ELR (cell line): ENCODE measurements at places on chromosomes 7 and 10.

GRCh38 chr7:46363688-46364087 is 442.6 kb upstream of the IGFBP3 start:
- DNase-seq = no peak

DNA sequence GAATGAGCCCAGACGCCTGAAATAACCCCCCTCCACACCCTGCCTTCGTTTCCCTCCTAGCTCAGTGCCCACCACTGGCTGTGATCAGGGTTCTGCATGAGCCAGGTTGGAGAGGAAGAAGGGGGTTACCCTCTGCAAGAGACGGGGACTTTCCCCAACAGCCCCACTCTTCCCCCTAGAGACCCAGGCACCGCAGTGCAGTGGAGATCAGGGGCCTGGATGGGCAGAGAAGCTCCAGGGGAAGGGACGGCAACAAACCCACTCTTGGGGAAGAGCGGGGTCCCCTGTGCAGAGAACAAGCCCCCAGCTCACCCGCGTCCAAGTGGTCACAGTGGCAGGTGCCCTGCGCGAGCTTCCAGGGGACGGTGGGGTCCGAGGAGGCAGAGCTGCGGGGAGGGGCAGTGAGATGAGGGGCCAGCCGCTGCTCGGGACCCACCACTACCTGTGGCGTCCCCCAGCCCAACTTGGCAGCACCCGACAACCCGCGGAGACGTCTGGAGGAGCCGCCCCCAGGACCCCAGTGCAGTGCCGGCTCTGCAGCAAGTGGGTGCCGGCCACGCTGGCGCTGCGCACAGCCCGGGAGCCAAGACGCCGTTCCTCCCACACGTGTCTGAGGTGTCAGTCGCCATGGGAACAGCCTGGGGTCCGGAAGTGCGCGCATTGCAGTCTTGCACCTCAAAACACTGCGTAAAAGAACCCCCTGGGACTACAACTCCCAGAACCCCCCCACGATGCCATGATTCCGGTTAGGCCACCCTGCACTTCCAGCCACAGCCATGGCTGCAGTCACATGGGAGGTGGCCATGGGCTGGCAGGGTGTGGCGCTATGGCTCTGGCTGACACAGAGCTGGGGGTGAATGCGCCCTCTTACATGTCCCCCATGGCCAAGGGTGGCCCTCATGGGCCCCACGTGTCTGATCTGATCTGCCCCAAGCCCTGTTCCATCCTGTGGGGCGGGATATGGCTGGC is 45.8 kb upstream of the WIPI2 start:
- no peak for DNase-seq

DNA sequence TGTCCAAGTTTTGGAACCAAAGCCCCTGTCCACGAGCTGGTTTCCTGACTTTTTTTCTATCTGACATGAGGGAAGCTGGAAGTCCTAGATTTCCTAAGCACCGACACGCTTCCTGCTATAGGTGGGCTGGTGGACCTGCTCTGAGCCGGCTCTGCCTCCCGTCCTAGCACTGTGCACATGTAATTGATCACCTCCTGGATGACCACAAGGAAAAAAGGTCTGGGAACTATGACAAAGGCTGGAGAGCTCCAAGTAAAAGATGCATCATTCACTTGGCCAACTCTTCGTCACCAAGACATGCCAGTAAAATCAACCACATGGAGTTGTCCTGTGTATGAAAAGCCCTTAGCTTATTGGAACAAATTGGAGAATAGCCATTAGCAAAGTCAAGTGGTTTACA is 104.8 kb downstream of the ITIH5 start:
- no peak for DNase-seq

GRCh38 chr10:53638006-53638405 is 865.4 kb upstream of the MBL2 start:
- no peak for DNase-seq

- peak; percentile 3 for DNase-seq
Observed at GRCh38 chr7:152180587-152180986, 155.1 kb downstream of the GALNT11 start.

GRCh38 chr10:112221545-112221944 is 38.0 kb upstream of the GPAM start:
- peak; percentile 61 for DNase-seq

DNA sequence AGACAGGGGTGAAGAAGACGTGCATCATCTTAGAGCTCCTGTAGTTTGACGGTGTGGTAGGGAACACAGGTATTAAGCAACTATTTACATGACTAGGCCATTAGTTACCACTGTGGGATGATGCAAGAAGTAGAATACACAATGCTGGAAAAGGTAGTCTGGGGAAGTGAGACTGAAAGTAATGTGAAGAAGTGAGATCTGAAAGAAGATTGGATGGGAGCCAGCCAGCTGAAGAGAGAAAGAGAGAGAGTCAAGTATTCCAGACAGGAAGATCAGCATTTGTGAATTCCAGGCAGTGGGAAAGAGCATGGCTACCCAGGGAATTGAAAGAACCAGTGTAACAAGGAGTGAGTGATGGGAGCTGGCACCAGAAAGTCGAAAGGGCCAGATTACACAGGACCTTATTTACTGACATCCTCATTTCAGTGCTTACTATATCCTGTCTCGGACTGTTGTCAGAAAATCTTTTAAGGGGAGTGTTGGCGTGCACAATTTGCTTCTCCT is 4.0 kb upstream of the CFAP58 start:
- DNase-seq = peak; percentile 73

- no peak for DNase-seq
Observed at GRCh38 chr10:34537629-34538231, 277.4 kb downstream of the PARD3 start.

- peak; percentile 77 for DNase-seq
Observed at GRCh38 chr10:63738410-63738809, 217.2 kb downstream of the REEP3 start.

- DNase-seq = no peak
Observed at GRCh38 chr10:22244855-22245254, 27.0 kb upstream of the EBLN1 start.

DNA sequence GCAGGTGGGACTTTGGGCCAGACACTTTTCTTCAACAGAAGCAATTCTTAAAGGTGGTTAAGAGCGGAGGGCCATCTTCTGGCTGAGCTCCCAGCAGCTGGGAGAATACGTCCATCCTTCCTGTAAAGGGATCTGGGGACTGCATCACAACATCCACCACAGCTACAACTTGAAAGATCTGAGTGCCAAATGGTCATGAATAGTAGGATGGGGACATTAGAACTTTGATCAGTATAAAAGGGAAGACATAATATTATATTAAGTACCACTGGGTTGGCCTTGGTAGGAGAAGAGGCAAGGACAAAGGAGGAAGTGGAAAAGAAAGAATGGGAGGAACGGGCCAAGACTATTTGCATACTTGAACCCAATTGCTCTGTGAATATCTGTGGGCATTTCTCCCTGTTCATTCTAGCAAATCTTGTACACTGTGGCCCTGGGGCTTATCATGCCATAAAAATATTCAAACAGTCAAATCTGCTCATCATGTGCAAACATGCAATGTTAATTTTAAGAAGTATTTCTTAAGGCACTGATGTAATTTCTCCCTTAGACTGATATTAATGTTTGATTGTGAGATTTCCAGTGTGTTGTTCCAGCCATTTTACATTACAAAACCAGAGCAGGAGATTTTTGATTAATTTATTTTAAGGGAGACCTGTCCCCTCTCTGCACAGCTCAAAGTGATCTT is 65.5 kb upstream of the CREB5 start:
- no peak for DNase-seq

DNA sequence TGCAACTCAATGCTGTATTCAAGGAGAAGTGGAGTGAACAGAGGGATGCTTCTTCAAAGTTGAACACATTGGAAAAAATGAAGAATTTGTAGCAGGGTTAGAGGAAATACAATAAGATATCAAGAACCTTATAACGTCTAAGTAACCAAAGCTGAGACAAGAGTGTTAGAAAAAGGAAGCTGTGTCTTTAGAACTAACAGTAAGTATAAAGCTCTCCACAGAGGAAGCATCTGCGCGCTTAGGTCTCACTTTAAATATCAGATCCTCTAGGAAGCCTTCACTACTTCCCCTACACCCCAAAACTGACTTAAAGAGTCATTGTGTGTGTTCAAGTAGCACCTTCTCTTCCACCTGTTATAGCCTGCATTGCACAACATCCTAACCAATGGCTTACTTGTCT is 43.0 kb downstream of the CH25H start:
- DNase-seq = no peak
